ENCODE measurements at places on chromosomes 2 and 18. TPM values are rescaled to one million over a fixed set of nuclear protein-coding genes. Genes with fewer than 3 reads are reported as not detected.

GRCh38 chr2:112483831-112484230 lies 1.9 kb downstream of the TTL start:
- DNase-seq: no peak

GRCh38 chr18:78407466-78407844 lies 572.2 kb upstream of the SALL3 start:
- no peak for DNase-seq

The SLC30A3 gene
- 0.27 TPM for total RNA-seq

DNA sequence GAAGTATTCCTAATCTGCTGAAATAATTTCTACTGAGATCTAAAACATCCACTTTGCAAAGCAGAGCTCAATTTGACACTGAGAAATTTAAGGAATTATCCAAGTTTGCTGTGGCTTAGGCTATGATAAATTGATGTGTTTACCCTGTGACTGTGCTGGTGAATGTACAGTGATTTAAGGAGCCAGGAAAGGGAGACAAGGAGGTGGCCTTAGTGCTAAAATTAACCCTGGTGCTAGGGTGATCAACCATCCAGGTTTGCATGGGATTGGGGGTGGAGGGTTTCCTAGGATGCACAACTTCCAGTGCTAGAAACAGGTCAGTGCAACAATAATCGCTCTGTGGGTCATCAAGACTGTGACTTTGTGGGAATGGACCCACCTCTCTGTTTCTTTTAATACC lies 307.5 kb upstream of the SPRED2 start:
- DNase-seq: no peak

DNA sequence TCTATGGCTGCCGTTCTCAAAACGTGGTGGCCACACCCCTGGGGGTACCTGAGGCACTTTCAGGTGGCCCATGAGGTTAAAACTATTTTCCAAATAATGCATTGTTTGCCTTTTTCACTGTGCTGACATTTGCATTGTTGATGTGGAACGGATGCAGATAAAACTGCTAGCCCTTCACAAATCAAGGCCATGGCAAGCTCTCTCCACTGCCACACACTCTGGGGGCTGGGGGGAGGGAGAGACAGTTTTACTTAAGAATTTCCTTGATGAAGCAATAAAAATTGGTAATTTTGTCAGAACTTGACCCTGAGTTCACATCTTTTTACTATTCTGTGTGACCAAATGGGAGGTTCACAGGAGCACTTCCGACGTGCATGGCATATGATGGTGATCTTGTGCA lies 22.0 kb upstream of the TGIF1 start:
- DNase-seq: no peak

GRCh38 chr2:215830304-215830703 lies 183.0 kb downstream of the MREG start:
- no peak for DNase-seq

- no peak for DNase-seq
Measured at GRCh38 chr2:177519534-177520115, 127.1 kb downstream of the AGPS start.

DNA sequence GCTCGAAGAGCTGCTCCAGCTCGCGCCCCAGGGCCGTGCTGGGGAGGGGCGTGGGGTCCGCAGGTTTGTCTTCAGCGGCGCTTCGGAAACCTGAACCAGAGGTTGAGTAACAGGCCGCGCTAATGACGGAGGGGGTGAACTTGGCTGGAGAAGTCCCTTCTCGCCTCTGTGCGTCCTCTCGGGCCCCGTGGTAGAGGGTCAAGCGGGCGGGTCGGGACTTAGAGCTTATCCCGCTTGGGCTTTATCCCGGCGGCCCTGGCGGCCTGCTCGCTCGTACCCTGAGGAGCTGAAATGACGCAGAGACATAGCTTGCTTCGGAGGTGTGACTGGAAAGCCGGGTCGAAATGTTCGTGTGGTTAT lies 479 bp downstream of the RNMT start:
- no peak for DNase-seq

- DNase-seq: no peak
Measured at GRCh38 chr2:178397002-178397605, 53.9 kb downstream of the PRKRA start.

The DNPEP gene
- total RNA-seq: 89.0 TPM

The CNGA3 gene
- not detected for total RNA-seq

DNA sequence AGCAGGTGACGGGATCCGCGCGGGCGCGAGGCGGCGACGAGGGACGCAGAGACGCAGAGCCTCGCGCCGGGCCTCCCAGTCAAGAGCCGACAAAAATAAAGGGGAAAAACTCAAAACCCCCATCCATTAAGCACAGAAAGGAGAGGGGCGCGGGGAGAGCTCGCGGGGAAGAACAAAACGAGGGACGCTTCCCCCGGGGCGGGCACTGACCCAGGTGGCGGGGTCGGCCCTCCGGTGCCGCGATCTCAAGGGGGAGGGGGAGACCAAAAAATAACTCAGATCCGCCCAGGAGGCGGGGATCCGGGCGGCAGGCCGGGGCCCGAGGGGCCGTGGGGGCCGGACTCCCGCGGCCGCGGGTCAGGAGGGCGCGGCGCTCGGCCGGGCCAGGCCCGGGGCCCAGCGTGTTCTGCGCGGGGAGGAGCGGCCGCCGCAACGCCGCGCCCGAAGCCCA lies 597 bp downstream of the RNF103 start:
- DNase-seq: no peak

GRCh38 chr18:52459890-52460289 lies 119.9 kb downstream of the DCC start:
- DNase-seq: no peak

The EML6 gene
- total RNA-seq: 25.3 TPM

GRCh38 chr2:170394641-170395387 lies 216.9 kb downstream of the MYO3B start:
- no peak for DNase-seq

GRCh38 chr18:765764-766549 lies 46.1 kb downstream of the YES1 start:
- DNase-seq: no peak
